ENCODE measurements at places on chromosomes 2 and 18.

- no peak for DNase-seq
These were observed 58.6 kb upstream of the NPAS2 start for GRCh38 chr2:100761365-100761764.

GRCh38 chr2:23449831-23450331 is 64.9 kb downstream of the KLHL29 start:
- no peak for DNase-seq

DNA sequence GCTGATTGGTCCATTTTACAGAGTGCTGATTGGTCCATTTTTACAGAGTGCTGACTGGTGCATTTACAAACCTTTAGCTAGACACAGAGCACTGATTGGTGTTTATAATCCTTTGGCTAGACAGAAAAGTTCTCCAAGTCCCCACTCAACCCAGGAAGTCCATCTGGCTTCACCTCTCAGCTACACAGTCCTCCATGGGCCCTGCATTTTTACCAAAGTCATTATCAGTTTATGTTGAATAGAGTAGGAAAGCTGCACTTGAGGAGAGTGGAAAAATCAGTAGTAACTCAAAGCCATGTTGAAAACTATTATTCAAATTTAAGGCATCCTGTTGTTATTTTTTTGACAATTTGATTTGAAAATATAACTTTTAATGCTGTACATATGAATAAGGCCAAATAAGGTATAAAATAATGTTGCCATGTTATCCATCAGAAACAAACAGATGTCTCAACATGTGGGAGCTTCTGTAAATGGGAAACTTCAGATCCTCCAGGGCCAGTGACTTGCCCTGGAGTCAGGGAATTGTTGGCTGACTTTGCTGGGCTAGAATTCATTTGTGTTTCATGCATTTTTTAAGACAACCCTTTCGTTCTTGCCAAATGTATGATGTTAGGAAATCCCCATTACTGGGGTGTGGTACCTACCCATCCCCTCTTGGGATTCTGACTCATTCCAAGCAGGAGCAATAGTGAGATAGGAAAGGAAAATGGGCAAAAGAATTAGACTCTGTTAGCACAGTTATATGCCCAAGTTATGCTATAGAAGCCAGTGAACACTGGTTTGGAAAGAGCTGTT is 37.8 kb upstream of the CCDC195 start:
- no peak for DNase-seq

DNA sequence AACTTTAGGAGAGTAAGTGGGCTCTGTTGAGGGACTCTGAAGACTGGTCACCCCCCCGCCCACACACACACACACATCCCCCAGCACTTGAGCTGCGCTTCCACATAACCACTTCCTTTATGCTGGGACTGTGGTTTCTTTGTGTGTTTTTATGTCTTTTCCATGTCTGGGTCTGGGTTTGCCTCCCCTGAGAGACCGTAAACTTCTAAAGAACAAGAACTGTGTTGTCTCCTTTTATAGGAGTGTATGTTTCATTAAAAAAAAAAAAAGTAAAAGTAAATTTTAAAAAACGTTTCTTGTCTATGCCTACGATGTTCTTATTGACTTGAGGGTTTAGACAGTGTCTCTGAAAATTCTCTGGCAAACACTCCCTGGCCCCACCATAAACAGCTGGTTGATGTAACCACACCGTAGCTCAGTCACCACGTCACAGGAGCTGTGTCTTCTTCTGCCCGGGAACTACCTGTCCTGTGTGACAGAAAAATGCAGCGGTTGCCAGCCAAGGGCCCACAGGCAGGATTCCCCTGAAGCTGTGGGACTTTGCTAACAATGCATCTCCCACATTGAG is 68.0 kb downstream of the KLHL29 start:
- no peak for DNase-seq

- no peak for DNase-seq
These were observed 2.9 kb downstream of the TRIB2 start for GRCh38 chr2:12719400-12720277.

GRCh38 chr2:232438951-232439757 is 16.8 kb upstream of the ALPI start:
- peak; percentile 20 for DNase-seq

DNA sequence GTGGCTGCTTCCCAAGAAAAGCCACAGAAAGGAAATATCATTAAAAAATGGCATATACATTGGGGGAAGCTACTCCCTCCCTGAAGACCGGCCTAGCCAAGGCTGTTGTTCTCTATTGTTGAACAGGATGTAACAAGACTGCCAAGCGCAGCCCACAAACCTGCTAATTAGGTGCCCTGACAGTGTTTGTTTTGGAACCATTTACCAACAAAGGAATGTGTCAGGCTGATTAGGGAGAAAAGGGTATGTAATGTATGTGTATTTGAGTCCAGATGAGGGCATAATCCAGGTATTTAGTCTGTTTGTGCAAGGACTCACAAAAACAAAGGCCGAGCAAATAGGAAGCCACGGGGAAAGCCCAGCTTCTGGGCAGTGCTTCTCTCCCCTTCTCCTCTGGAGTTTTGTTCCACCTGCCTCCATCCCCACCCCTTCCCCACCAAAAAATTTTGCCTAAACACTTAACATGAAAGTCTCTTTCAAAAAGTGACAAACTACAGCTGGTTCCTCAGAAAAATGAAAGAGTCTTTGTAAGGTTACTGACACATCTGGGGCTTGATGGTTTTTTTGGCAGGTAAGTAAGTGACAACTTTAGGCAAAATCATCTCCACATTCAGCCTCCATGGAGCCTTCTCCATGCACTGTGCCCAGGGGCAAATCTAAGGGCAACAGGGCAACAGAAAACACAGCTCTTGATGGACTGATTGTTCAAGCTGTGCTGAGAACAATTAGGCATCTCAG is 78.3 kb upstream of the FZD5 start:
- no peak for DNase-seq

- no peak for DNase-seq
These were observed 668.9 kb upstream of the CHAC2 start for GRCh38 chr2:53098696-53099078.

- DNase-seq: no peak
These were observed 68.5 kb upstream of the FAM117B start for GRCh38 chr2:202566286-202566685.

- no peak for DNase-seq
These were observed 97.1 kb downstream of the TXNL1 start for GRCh38 chr18:56541340-56541739.

- no peak for DNase-seq
These were observed 26.1 kb upstream of the ERCC3 start for GRCh38 chr2:127320067-127320466.

DNA sequence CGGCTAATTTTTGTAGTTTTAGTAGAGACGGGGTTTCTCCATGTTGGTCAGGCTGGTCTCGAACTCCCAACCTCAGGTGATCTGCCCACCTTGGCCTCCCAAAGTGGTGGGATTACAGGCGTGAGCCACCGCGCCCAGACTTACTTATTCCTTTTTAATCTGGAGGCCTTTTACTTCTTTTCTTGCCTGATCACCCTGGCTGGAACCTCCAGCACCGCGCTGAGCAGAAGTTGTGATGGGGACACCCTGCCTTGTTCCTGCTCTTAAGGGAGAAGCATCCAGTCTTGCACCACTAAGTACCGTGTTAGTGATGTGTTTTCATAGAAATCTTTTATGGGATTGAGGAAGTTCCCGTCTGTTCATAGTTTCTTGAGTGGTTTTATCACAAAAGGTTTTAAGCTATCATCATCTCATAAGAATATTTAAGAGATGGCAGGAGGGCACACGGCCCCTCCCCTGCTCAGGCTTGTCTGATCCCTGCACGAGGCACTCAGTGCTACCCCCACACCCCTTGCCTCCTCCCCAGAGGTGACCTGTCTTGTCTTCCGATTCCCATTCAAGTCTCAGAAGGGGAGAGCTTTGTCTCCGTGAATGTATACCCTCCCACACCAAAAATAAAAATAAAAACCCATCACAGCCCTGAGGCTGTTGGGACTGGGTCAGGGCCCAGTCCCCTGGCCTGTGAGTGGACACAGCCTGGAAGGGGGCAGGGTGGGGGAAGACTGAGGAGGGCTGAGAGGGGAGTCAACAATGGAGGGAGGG is 65.3 kb upstream of the SMAD7 start:
- no peak for DNase-seq

DNA sequence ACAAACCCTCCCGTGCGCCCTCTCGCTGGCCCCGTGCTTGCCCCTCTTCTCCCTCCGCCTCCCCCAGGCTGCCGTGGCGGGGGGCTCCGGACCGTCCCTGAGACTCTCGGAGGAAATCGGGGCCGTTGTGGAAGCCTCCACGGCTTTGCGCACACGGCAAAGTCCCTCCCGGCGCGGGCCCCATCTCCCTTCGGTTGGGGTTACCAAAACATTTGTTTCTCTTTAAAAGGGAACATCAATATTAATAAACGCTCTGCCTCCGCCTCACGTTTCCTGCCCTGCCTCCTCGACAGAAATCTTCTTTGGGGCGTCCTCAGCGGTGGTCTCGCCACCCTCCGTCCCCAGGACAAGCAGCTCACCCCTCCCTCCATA is 3.8 kb downstream of the PAX3 start:
- DNase-seq: no peak

- DNase-seq: no peak
These were observed 1.1 kb downstream of the CDK5R2 start for GRCh38 chr2:218960309-218961165.

DNA sequence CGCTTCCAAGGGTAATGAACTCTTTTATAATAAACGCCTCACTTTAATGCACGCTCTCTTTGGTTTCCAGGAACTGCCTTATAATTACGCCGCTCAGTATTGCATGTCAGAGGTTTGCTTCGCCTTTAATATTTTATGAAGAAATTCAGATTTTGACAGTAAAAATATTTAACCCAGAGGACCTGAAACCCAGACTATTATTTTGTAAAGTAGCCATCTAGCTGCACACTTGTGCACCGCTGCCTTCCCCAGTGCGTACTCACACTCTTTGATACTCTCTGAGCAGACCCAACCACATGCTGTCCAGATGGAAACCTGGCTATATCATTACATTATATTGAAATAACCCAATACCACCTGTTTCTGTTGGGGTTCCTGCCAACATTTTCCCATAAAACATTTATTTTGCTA is 270.1 kb downstream of the C1D start:
- no peak for DNase-seq

DNA sequence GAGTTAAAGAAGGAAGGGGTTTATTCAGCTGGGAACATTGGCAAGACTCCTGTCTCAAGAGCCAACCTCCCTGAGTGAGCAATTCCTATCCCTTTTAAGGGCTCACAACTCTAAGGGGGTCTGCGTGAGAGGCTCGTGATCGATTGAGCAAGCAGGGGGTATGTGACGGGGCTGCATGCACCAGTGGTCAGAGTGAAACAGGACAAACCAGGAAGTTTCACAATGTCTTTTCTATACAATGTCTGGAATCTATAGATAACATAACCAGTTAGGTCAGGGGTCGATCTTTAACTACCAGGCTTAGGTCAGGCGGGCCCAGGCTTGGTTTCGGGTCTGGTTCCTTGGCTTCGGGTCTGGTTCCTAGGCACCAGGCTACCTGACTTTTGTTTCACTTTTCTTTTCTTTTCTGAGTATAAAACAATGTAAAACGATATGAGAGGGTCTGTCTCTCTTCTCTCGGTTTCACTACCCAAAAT is 30.1 kb upstream of the LIPG start:
- no peak for DNase-seq

DNA sequence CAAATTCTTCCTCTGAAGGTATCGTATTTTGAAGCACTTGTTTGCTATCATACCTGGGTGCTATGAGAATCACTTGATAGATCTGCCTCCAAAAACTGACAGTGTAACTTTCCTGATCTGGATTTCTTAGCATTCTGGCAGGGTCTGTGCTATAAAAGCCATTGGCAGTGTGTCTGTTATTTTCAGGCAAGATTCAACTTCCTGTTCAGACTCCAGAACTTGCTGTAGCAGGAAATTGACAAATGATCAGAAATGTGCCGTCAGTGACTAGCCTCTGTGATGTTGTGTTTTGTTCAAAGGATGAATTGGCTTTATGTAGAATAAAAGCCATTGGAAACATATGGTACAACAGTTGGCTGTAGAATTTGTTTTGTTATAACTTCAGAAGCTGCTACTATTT is 273.3 kb downstream of the PTPRM start:
- DNase-seq: no peak
